ENCODE measurements at places on chromosomes 2 and 18. TPM values are rescaled to one million over a fixed set of nuclear protein-coding genes. Genes with fewer than 3 reads are reported as not detected.

GRCh38 chr2:108171657-108172056 is 68.1 kb upstream of the SULT1C3 start:
- no peak for DNase-seq

Gene HOXD13
- not detected for total RNA-seq

Gene COL6A3
- total RNA-seq, result 33.2 TPM

Gene TXNL4A
- total RNA-seq, result 211 TPM

Gene ASAP2
- 0.22 TPM for total RNA-seq

GRCh38 chr2:216189410-216189809 is 80.3 kb downstream of the XRCC5 start:
- no peak for DNase-seq

GRCh38 chr2:15480552-15480951 is 80.6 kb downstream of the NBAS start:
- no peak for DNase-seq

GRCh38 chr18:62347089-62347506 is 22.0 kb downstream of the TNFRSF11A start:
- DNase-seq, result no peak

DNA sequence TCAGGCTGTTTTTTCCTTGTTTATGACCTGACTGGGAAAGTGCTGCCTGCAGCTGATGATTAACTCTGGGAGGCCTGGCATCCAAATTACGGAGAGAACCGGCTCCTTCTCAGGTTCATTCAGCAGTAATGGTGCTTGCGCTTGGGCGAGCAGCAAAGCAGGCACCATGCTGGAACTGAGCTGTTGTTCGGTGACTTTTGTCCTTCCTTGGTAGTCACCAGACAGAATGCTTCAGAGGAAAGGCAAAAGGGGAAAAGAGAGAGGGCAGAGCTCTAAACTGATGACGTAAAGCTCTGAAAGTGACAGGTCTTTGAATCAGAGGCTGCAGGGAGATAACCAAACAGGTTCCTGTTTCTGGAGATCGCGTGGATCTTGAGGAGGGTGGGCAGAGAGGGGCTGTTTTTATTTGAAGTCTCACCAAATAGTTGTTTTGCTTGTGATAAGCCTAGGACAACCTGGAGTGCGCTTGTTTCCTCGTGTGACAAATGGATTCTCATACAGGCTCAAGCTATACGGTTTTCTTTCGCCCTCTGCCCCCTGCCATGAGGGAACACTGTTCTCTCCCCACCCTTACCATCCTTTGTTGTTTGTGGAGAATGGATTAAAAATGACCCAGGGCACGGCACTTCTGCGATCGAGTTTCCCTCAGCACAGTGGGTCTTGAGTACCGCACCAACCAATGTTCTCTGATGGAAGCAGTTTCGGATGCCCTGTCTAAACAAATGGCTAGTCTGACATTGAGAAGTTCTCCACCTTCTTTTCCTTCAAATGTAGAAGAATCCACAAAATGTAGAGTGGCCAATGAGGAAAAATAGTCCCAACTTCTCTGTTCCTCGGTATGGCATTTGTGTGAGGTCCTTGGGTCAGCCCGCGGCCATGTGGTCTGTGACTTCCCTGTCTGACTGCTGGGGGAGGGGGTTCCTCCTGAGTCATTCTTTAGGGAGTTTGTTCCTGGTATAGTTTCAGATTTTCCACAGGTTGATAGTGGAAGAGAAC is 1.3 kb downstream of the RASGRP3 start:
- peak; percentile 5 for DNase-seq

GRCh38 chr2:86370579-86370978 is 33.2 kb upstream of the REEP1 start:
- no peak for DNase-seq

Gene ARHGAP28
- not detected for total RNA-seq

DNA sequence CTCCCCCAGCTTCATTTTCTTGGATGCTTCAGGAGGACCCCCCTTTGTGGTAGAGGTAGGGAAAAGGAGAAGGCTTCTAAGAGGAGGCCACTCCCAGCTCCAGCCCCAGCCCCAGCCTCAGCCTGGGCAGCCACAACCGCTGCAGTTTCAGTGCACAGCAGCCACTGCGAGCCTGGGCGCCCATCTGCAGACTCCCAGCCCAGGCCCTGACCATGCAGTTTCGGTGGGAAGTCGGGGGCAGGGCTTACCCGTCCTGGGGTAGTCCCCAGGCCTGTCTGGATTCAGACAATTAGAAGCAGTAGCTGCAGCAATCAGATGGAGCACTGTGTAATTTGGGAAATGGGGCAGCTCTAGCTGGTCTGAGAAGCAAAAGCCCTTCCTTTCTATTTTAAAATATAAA is 28.6 kb downstream of the ITM2C start:
- DNase-seq, result no peak
